CD4-positive, alpha-beta T cell treated with Interleukin-6 at 100 ng/mL for 8 hours (primary cell): ENCODE measurements at places on chromosomes 7 and 10.
A peak's percentile ranks its signal among the peaks of the same experiment; 100 is the strongest.

DNA sequence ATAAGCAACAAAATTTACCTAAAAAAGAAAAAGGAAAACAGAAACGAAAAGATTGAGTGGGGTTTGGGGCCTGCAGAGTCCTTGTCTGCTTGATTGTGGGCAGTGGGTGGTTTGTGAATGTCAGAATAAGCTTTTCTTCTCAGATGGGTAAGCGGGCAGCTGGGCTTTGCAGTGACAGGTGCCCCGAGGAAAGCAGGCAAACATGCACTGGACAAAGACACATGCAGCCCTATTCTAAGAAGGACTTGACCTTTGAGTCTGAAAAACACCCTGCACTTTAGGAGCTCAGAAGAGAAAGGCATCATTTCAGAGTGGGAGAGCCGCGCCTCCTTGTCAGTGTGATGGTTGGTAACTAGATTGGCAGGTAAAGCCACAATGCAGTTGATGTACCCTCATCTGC is 562.7 kb downstream of the PTPRN2 start:
- no peak for DNase-seq

GRCh38 chr7:51592842-51593599 is 276.4 kb upstream of the COBL start:
- no peak for DNase-seq

DNA sequence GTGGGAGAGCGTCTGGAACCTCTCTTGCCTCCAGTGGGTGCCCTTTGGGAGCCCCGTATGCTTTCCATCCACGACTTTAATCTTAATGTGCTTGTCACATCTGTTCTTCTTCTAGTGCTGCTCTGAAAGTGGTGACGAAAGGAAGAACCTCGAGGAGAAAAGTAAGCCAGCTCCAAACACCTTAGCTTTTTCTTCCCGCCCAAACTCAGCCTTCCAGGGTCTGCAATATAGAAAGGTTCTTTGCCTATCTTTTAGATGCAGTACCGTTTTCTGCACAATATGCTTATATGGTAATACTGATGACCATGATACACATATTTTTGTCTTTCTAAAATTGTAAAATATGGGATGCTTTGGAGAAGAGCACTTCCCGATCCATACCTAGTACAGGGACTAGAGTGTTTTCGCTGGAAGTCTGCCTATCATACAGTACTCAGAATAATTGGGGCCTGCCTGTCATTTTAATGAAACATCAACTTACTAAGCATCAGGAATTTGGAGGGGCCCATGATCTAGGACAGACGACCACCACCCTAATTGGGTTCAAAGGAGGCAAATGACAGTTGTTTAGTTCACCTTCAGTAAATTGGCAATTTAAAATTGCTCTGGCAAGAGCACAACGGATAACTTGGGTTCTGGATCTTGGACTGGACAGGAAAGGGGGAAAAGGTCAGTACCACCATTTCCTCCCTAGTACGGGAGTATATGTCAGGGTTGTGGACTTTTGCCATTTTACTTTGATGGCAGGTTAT is 884 bp downstream of the RINT1 start:
- DNase-seq, result no peak

DNA sequence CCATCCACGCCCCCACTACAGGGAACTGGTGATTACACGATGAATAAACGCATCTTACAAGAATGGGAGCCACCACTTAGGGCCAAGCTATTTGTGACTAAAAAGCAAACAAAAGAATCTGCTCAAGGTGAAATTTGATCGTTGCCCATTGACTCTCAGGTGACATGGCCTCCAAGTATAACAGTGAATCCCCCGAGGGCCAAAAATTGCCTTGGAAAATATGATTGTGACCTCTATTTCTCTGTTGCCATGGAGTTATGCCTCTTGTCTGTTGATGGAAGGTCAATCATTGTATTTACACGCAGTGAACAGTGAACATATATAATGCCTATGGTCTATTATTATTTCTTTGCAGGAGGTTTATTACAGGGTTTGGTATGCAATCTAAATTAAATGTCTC is 282.3 kb downstream of the KLF6 start:
- DNase-seq, result no peak

- no peak for DNase-seq
Observed at GRCh38 chr7:73602721-73603651, 21.3 kb downstream of the MLXIPL start.

GRCh38 chr7:157337316-157338149 is 729 bp downstream of the DNAJB6 start:
- DNase-seq, result peak; percentile 48

DNA sequence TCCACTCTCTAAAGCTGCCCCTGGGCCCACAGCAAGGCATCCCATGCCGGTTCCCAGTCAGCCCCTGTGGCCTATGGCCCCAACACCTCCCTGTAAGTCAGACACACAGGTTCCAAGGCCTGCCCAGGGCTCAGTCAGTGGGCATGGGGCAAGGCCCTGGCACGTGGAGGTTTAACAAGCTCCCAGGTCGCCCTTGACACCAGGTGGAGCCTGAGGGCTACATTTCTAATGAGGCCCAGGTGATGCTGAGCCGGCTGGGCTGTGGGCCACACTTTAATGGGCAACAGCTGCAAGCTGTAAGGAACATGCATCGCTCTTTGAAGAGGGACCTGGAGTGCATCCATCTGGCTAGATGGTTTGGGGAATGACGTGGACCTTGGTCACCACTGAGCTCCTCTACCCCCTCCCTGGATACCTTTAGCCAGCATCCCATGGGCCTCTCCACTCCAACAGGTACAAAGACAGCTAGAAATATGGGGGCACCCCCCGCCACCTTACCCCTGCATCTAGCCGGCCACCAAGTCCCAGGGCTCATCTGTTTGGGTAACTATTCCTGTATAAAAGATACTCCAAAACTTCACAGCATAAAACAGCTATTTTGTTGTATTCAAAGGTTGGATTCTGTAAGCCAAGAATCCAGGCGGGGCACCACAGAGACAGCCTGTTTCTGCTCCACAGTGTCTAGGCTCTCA is 122.5 kb downstream of the OAT start:
- DNase-seq, result no peak

- no peak for DNase-seq
Observed at GRCh38 chr10:5891009-5891408, 966 bp downstream of the FBH1 start.

- no peak for DNase-seq
Observed at GRCh38 chr10:74575191-74575720, 251.1 kb upstream of the KAT6B start.

GRCh38 chr7:130272381-130273080 is 5.9 kb downstream of the CPA2 start:
- DNase-seq, result no peak

- no peak for DNase-seq
Observed at GRCh38 chr10:21673668-21674067, 139.6 kb downstream of the MLLT10 start.

DNA sequence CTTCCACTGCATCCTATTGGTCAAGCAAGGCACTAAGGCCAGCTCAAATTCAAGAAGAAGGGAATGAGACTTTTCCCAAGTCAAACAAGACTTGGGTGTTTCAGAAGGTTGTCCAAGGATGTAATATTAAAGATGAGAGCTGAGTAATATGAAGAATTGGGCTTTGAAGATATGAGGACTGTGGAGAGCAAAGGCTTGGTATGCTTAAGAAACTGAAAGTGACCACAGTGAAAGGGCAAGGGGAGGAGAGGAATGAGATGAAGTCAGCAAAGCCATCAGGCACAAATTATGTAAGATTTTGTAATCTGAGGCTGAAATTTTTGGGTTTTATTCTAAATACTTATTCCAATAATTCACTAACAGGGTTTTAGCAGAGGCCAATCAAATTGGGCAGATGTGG is 38.6 kb upstream of the NPY start:
- no peak for DNase-seq

GRCh38 chr10:115861455-115861854 is 411.6 kb downstream of the GFRA1 start:
- DNase-seq, result no peak

DNA sequence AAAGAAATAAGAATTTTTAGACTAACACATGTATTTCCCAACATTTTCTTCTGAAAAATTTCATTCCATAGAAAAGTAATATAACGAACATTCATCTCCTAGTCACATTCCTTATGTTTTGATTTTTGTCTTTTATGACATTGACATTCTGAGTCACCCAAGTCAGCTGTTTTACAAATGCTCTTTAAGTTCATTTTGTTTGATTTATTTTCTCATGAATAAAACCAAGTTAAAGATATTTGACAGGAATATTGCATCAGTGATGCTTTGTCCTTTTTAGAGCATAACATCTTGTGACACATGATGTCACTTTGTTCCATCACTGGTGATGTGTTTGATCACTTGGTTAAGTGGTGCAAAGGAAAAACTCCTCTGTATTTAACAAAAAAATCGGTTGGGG is 48.4 kb downstream of the HGF start:
- no peak for DNase-seq

DNA sequence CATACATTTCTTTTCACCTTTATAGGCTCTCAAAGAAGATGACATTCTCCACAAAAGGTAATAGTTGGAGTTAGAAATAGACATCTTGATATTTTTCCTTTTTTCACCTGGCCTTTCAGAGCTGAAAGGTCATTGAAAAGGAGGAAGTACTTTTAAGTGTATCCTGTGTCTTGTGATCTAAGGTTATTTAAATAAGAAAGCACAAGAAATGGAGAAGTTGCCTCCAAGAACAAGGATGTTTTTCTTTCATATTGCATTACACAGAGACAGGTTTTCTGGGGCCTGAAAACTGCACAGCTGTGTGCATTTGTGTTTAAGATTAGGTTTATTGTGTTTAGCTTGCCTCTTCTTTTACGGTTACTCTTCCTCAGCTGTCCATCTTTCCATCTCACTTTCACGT is 103.4 kb upstream of the SEMA3D start:
- no peak for DNase-seq

DNA sequence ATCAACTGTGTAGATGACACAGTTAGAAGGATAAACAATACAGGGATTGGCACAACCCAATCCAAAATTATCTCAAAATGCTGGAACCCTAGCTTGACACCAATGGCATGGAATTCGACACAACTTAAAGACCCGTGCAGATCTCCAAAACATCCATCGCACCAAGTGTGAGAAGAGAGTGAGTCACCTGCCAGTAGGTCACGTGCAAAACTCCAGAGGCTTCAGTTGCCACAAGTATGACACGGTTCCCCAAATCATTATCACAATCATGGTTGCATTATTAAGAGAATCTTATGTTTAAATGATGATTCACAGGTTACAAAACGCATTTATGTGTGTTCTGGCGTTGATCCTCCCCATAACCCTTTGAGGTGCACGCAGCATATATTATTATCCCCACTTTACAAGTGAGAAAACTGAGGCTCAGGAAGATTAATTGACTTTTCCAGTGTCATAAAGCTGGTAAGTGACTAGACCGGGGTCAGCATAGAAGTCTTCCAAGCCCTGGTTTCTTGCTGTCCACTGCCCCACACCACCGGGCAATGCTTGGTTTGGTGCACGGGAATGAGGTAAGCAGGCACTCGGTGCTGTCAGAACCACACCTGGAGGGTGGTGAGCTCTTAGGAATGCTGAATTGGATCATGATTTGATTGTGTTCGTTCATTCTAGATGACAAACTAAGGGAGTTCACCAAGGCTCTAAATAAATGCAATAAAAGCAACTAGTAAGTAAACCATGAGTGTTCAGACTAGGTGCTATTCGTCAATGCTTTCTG is 23.6 kb upstream of the STK17A start:
- DNase-seq, result no peak

GRCh38 chr7:42253316-42253715 is 16.3 kb upstream of the GLI3 start:
- DNase-seq, result no peak

- DNase-seq, result no peak
Observed at GRCh38 chr7:30116771-30117170, 18.0 kb upstream of the MTURN start.

DNA sequence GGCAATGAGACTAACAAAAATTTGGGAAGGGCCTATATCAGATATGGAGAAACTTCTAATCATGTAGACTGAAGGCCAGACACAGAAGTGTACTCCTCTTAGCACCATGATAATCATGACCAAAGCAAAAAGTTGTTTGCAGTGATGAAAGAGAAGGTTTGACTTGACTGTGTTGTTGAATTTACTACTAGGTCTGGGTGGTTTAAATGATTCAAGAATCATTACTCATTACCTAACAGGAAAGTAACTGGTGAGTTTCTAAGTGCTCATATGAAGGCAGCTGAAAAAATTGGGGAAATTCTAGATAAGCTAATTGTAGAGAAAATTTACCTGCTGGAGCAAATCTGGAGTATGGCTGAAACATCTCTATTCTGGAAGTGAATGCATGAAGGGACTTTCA is 451.5 kb upstream of the SORCS1 start:
- no peak for DNase-seq

DNA sequence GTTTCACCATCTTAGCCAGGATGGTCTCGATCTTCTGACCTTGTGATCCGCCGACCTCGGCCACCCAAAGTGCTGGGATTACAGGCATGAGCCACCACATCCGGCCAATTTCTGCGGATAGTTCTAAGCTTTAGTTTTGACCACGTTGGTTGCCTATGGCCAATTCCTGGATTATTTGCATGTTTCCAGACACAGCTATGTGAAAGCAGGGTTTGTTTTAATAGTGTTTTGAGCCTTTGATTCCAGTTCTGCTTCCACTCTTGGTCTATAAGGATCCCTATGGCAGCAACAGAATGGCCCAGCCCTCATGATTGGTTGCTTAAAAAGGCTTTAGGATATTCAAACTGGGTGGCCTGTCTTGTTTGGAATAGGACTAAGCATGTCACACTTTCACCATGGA is 19.1 kb downstream of the SIRT1 start:
- DNase-seq, result no peak

DNA sequence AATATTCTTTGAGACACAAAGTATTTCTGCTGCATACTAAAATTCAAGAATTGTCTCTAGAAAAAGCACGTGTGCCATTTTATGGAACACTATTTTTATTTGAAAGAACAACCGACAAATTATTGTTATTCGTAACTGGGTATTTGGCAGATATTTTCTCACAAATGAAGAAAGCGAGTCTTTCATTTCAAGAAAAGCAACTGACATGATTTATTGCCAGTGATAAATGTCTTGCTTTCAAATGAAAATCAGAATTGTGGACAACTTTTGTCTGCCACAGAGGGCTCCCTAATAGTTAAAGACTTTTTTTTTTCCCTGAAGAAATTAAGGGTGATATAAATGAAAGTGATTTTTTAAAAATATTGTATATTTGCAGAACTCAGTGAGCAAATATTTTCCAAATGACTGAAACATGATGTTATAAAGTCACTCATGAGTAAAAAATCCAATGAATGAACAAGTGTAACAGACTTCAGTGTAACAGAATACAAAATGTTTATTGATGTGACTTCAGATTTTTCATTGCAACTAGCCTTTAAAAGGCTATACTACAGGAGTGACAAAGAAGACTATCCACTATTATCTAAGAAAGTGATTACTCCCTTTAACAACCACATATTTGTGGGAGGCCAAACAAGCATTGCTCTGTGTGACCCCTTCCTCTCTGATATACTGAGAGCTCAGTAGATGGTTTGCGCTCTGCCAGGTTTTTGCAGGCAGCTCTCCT is 49.0 kb upstream of the SEMA3E start:
- no peak for DNase-seq

DNA sequence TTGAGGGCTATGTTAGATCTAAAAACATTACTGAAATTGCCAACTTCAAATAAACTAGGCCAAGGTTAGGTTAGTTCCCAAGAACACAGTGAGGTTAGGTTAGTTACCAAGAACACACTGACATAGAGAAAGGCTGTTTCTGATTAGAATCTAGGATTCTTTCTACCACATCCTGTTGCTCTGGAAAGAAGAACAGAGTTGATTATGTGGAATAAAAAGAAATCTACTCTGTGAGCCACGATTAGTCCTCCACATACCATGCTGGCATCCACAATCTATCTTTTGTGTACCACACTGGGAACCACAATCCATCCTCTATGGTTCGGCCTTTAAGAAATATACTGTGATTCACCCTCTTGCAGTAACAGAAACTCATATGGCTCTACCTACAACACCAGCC is 91.4 kb downstream of the LRRTM3 start:
- no peak for DNase-seq
